ENCODE measurements at places on chromosomes 7 and 10. TPM values are rescaled to one million over a fixed set of nuclear protein-coding genes. Genes with fewer than 3 reads are reported as not detected.

Gene ECD
- 31.7 TPM for total RNA-seq

Gene CARD11
- total RNA-seq: 108 TPM

Gene ZNF853
- total RNA-seq: 0.16 TPM

Gene CSGALNACT2
- 36.9 TPM for total RNA-seq

Gene SPDYE2B
- total RNA-seq: not detected

Gene BNIP3
- 41.0 TPM for total RNA-seq

Gene FOXI2
- total RNA-seq: not detected

Gene ACSL5
- total RNA-seq: 61.0 TPM

Measured in T-helper 2 cell treated with Interferon-gamma antibody and Interleukin-4, amounts not matched to agents 100 ng/mL and 5 ng/mL, for 36 hours (primary cell).